ENCODE measurements at places on chromosomes 12 and 14.

DNA sequence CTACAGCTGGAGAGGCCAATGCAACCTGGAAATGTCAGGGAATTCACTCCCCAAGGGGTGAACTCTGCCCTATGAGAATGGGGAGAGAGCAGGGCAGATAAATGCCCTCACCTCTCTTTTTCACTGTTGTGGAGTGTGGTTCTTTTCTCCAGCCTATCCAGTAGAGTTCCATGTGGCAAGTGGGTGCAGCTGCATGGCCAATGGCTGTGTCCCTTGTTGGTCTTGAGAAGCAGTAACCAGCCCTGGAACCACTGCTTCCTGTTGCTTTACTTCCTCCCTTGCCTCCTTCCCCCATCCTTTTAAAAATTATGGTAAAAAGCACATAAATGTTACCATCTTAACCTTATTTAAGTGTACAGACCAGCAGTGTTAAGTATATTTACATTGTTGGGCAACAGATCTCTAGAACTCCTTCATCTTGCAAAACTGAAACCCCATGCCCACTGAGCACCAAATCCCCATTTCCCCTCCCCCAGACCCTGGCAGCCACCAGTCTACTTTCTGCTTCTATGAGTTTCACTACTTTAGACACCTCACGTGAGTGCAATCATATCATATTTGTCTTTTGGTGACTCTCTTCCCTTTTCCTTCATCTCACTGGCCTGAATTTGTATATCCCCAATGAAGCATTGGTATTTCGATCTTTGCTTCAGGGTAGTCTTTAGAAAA, 77.0 kb upstream of the GRIP1 start:
- DNase-seq: no peak

DNA sequence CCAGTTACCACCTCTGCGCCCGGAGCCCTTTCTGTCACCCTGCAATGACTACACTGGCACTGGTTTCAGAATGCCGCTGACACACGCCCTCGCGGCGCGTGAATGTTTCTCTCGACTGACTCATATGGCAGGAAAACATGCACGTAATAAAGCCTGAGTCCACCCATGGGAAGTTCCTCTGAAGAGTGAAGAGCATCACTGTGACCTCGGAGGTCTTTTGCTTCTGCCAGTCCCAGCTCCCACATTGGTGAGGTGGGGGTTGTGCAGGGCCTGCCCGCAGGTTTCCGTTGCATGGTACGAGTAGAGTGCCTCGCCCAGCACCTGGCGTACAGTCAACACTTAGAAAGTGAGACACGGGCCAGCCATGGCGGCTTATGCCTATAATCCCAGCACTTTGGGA, 11.1 kb upstream of the SLC6A12 start:
- no peak for DNase-seq

DNA sequence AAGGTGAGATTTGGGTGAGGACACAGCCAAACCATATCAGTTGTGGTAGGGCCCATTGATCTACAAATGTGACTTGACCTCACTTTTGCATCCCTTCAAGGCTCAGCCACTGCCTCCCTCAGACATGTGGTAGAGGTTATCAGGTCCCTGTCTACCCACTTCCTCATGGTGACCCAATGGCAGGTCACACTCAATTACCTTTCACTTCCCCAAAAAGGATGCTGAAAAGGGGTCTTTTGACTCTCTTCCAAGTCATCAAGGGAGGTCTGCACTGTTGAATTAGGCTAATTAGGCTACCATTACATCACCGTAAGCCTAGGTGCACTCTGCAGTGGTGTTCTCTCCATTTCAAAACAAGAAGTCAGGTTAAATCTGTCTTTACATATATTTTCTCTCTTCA, 22.6 kb upstream of the DRAM1 start:
- DNase-seq: no peak

DNA sequence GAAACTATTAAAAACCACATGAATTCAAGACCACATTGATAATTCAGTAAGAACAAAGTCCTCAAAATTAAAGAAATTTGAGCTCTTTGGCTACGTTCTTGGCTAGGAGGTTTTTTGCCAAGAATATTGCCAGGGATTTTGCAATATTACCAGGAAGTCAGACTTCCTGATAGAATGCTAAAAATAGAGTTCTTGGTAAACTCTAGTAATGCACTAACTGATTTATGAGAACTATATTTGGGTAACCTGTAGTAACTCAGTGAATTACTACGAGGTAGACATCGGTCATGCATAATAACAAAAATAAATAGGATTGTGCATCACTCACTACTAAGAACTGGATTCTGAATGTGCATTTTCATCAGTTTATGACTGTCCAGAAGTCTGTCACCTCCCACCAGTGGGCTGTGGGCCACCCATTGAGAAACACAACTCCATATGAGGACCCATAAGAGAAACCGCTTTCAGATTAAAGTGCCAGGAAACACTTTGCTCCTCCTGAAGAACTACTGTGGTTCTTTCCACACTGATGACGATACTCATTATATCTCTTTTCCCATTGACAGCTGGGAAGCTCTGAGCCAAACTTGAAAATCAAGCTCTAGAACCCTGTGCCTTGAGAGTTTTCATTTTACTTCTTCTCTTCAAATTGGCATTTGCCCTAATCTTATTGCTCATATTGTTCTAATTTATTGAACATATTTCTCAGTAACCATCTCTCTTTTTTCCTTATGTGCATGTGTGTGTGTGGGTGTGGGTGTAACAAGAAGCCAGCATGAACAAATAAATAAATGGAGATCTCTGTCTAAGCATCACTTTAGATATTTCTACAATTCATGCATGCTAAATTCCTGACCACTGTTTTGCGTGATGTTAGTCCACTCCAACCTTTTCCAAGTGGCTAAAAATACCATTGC, 116.6 kb downstream of the BCL11B start:
- no peak for DNase-seq

GRCh38 chr14:96100161-96101064, 61.3 kb downstream of the C14orf132 start:
- DNase-seq: no peak

Measured in right renal cortex interstitium (tissue), 3 donors.